Activated T-helper 1 cell treated with anti-CD3 and anti-CD28 coated beads, Interleukin-2, amount 50 U/mL, for 16 hours (primary cell): ENCODE measurements at places on chromosomes 3 and 15.

- no peak for DNase-seq
Observed at GRCh38 chr3:45509768-45510129, 84.8 kb upstream of the LIMD1 start.

DNA sequence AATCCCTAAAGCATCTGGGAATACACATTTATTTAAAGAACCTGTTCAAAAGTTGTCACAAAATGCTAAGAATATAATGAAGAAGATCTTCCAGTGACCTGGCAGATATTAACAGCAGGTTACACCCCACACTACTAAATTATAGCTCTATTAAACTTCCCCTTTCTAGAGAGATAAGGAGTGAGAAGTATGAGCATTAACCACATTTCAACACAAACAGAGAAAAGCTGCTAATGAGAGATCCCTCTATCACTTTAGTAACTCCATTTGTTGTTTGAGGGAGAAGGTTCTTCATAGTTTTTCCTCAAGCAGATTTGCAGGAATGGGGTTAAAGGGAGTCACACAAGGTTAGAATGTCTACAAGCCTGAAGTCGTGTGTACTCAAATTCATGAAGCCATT lies 3.6 kb downstream of the COL8A1 start:
- DNase-seq: no peak

GRCh38 chr15:66587749-66588148 lies 22.0 kb upstream of the LCTL start:
- DNase-seq: no peak

GRCh38 chr3:14827776-14828175 lies 9.0 kb downstream of the FGD5 start:
- DNase-seq: no peak

- DNase-seq: no peak
Observed at GRCh38 chr3:150793641-150794040, 30.7 kb upstream of the SIAH2 start.
